ENCODE measurements at places on chromosomes 6 and 20.

- DNase-seq = no peak
These were observed 11.5 kb upstream of the EEF1A1 start for GRCh38 chr6:73532293-73532692.

- no peak for DNase-seq
These were observed 34.4 kb upstream of the PTPN1 start for GRCh38 chr20:50475681-50476292.

DNA sequence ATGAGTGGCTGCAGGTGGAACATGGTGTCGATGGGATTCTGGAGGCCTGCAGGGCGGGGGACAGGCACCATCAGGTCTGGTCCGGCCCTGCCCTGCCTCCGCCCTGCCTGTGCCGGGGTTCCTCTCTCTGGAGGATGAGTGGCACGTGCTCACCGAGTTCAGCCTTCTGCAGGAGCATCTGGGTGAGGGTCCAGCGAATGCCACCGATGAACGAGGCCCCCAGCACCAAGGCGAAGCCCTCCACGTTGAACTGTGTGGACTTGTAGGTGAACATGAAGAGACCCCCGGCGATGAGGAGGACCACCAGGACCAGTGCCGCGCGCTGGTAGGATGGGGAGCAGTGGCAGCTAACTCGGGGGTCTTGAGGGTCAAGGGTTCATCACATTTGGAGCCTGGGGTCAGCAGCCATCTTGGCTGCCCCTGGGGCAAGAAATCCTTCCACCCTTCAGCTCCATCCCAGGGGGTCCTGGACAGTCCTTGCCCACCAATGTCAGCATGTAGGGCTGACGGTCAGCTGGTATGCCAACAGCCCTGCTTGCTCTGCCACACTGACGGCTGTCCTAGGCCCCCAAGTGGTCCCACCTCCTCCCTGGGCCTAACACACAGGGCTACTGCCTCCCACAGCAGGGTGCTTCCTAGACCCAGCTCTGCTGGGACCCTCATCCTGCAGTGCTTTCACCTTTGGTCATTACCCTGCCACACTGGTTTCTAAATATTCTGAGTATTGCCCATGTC, 46.8 kb upstream of the CDH22 start:
- DNase-seq = no peak

DNA sequence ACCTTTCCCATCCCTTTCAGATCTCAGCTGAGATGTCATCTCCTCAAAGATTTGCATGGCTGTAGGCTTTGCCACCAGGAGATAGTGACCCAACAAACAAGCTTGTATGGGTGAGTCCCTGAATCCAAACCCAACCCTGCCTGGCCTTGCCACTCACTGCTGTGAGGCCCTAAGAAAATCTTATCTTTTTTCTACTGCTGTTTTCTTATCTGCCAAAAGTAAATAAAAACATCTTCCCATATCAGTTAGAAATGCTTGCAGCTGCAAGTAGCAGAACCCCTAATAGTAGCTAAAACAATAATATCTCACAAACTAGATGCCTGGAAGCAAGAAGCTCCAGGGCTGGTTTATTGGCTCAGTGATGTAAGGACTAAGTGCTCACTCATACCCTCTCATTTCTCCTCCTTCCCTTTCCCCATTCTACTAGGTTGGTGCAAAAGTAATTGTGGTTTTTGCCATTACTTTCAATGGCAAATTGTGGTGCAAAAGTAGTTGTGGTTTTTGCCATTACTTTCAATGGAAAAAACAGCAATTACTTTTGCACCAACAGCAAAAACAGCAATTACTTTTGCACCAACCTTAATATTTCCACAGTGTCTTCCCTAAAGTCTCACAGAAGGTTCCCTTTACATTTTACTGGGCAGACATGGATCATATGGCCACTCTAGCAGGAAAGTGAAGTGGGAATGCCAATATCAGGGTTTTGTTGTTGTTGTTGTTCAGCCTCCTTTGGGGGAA, 56.7 kb upstream of the PSMF1 start:
- DNase-seq = no peak

DNA sequence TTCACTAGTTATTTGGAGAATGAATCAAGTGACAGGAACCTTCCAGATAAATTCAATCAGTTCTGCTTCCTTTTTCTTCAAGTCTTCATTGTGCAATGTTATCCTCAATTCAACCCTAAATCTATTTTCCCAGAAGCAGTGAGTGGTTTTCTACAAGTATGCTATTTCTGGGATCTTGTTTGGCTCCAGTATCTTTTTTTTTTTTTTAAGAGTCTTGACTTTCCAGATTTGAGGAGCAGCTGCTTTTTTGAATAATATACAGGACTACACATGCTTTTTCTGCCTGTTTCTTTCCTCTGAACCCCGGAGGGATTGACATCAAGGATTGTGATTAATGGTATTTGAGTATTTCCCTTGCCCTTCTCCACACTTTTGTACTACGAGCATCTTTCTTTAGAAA, 339.2 kb upstream of the JAG1 start:
- no peak for DNase-seq

- no peak for DNase-seq
These were observed 1422.8 kb upstream of the EYS start for GRCh38 chr6:67129780-67130179.

- DNase-seq = peak; percentile 29
These were observed 50.5 kb downstream of the CPNE5 start for GRCh38 chr6:36788768-36789167.

DNA sequence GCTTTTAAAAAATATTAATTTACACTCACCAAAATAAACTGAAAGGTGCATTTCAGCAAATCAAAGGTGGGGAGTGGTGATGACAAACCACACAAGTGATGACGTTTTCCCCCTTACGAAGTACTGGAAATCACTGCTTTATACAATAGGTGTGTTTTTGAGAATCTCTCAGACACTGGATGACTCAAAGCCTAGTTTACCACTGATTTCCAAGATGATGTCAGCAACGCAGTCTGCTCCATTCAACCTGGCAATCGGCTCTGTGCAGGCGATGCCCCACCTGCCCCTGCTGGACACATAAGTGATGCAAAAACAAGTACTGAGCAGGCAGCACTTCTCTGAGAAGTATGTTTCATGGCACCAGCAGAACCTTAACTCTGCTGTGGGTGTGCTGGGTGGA, 114.4 kb downstream of the SOD2 start:
- DNase-seq = no peak

DNA sequence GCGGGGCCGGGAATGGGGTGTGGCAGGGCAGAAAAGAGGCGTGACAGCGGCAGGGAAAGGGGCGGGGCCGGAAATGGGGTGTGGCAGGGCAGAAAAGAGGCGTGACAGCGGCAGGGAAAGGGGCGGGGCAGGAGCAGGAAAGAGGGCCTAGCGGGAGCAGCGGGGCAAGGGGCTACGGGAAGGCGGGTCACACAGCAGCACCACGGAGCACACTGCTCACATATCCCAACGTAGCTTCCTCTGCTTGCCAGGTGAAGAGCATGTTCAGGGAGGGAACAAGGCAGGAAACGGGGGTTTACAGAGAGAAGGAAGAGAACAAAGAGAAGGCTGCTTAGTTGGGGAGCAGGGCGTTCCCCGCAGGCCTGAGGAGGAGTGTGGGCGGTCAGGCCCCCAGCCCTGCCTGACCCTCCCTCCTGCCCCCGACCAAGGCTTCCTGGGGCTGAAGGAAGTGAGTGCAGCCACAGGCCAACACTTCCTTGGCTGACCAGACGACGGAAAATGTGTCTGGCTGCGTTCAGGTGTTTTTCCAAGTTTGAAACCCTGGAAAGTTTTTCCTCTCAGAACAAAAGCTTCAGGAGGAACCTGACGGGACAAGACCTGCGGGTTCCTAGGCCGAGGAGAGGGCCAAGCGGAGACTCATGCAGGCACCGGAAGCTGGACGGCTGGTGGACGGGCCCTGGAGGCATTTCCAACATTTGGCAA, 13.8 kb downstream of the UCKL1 start:
- DNase-seq = peak; percentile 58

DNA sequence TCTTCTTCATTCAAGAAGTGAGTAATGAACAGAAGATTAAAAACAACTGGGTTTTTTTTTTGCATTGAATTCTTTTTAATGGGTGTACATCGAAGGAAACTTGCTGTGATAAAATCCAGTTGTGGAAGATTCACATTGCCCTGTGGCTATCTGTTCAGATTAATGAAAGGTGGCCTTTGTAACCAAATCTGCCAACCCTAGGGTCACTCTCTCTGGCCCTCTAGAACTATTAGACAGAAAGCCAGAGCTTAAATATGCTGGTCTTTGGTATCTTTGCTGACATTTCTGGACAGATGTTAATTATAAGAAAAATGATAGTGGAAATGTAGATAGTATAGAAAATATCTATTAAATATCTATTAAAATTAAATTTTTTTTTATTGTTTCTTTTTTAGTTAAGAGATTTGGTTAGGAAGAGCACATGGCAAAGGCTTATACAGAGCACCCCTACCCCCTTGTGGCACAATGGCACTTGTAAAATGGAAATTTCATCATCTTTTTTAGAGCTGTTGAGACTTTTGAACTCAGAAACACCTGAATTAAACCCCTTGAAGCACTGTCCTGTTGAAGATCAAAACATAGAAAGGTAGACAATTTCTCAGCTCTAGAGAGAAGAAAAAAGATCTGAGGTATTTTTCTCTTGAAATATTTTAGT, 572.5 kb downstream of the PKHD1 start:
- DNase-seq = no peak

- DNase-seq = no peak
These were observed 124.0 kb upstream of the STXBP5 start for GRCh38 chr6:147080225-147080624.

DNA sequence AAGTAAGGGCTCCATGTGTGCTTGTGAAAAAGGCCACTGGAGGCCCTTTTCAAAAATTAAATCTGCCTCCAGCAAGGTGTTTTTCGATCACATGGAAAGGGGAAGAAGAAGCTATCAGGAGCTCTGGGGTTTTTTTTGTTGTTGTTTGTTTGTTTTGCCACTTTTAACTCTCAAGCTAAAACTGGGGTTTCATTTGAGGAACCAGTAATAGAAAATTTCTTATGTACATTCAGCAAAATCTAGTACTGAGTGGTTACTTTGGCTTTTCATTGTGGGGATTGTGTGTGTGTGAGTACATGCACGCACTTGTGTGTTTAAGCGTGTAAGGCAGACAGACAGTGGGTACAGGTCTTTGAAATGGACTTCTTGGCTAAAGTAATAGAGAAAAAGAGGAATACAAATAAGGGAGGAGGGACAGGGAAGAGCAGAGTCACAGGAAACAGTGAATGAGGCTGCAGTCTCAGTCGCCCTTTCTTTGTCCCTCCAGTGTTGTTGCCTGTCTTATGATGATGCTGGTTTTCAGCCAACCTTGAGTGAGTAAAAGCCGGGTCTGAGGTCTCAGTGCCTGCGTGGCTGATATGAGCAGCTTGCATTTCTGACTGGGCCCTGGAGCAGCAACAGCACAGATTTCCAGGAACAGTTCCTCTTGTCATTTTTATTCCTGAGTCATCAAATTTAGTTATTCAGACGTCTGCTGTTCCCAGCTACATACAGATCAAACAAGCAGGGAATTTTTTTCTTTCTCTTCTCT, 26.2 kb downstream of the SLC16A10 start:
- peak; percentile 28 for DNase-seq

DNA sequence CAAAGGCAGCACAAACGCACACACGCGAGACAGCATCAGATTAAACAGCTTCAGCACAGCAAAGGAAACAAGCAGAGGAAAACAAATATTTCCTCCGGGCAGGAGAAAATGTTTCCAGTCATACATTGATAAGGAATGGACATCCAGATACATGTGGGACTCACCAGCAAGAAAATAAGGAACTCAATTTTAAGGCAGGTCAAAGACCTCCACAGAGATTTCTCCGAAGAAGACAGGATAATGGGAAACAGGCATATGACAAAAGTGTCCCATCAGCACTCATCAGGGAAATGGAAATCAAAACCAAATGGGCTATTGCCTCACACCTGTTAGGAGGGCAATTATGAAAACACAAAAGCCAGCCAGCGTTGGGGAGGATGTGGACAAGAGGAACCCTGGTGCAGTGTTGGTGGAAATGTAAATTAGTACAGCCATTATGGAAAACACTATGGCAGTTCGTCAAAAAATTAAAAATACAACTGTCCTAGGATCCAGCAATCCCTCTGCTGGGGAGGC, 9.7 kb upstream of the SLCO4A1 start:
- no peak for DNase-seq

- DNase-seq = peak; percentile 57
These were observed 11.1 kb downstream of the CDH4 start for GRCh38 chr20:61263084-61263695.

DNA sequence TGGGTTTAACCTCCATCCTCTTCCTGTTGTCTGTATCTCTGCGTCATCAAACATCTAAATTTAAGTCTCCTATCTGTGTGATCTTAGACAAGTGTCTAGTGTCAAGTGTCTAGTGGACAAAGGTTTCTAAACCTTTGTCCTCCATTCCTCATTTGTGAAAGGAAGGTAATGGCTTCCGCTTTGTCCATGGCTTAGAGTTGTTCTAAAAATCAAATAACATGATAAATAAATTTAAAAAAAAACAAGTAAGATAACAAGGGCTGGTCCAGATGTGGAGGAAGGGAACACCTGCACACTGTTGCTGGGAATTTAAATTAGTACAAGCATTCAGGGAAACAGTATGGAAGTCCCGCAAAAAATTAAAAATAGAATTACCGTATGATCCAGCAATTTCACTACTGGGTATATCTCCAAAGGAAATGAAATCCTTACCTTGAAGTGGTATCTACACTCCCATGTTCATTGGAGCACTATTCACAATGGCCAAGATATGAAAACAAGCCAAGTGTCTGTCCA, 17.6 kb upstream of the SERPINB1 start:
- no peak for DNase-seq

- DNase-seq = peak; percentile 24
These were observed 47.4 kb downstream of the TRMT11 start for GRCh38 chr6:126033696-126034095.

- no peak for DNase-seq
These were observed 84.0 kb downstream of the AGPAT4 start for GRCh38 chr6:161189891-161190290.

DNA sequence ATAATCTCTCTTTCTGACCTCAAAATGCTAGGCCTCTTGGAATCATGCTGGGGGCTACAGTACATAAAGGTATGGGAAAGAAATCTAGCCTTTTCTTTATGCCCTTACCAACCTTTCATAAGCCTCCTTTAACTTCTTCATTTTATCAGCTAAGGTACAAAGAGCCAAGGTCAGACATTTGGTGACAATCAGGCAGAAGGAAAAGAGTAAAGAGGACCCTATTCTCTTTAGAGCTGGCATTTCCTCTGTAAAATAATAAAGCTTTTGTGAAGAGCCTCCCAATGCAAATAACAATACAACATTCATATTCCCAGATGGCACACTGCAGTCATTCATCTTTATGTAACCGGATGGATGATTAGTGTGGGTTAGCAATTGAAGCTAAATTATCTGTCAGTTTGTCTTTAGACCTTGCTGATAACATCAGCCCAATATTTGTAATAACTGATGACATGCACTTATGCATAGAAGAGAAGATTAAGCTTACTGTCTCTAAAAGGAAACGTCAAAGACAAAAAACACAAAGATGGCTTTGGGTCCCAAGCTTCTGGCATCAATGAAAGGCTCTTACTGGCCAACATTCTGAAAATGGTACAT, 163.1 kb downstream of the IBTK start:
- DNase-seq = no peak

Data from activated naive CD4-positive, alpha-beta T cell treated with anti-CD3 and anti-CD28 coated beads, Interleukin-2, amount 10 ng/mL, durations not matched to agents 7 days and 5 days (primary cell).